HS-27A (cell line): ENCODE measurements at places on chromosomes 1 and 21.

- DNase-seq, result no peak
Observed at GRCh38 chr1:218516526-218516925, 171.4 kb downstream of the TGFB2 start.

DNA sequence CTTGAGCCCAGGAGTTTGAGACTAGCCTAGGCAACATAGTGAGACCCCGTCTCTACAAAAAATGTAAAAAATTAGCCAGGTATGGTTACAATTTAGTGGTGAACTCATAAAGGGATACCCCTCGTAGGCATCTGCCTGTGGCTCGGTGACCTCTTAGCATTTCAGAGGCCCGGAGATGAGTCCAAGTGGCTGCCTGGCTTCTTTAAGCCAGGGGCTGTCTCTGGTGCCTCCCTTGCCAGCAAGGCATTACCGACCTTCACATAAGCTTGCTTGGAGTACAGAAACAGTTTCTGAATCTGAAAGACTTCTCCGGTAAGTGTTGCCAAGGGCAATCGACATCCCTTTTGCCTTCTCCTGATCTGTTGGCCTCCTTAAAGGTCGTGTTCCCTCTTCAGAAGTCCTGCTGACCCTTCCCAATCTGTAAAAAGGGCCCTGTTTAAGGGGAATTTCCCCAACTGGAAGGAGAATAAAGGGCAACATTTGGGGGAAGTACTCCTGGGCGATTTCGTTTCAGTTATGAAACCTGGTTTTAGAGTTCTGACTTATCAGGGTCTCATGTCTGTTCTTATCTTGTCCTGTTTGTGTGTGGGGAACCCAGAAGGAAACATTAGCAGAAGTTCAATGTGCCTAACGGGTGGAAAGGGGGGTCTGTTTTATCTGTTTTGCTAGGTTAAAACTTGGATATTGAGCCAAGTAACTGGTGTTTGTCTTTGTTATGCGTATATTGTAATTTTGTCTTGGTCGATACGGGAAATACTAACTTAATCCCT, 32.9 kb downstream of the KIFAP3 start:
- DNase-seq, result no peak

DNA sequence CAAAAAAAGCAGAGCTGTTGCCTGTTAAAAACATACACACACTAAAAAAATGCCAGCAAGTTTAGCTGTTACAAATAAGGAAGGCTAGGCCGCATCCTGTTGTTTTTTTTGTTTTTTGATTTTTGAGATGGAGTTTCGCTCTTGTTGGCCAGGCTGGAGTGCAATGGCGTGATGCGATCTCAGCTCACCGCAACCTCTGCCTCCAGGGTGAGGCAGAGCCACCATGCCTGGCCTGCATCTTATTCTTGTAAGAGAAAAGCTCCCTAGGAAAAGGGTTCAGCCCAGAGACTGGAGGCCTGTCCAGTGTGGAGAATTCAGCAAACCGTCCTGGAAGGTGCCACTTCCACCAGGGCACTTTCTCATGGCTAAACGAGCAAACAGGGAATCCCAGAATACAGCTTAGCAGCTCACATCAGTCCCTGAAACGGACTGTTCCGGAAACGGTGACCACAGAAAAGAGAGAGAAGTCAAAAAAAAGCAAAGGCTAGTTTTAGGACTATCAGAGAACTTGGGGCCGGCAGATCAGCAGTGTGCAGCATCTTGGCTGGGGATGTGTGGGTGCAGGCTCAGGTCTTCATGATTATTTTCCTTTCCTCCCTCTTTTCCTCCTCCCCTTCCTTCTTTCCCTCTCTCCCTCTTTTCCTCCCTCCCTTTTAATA, 283.6 kb downstream of the AJAP1 start:
- no peak for DNase-seq

DNA sequence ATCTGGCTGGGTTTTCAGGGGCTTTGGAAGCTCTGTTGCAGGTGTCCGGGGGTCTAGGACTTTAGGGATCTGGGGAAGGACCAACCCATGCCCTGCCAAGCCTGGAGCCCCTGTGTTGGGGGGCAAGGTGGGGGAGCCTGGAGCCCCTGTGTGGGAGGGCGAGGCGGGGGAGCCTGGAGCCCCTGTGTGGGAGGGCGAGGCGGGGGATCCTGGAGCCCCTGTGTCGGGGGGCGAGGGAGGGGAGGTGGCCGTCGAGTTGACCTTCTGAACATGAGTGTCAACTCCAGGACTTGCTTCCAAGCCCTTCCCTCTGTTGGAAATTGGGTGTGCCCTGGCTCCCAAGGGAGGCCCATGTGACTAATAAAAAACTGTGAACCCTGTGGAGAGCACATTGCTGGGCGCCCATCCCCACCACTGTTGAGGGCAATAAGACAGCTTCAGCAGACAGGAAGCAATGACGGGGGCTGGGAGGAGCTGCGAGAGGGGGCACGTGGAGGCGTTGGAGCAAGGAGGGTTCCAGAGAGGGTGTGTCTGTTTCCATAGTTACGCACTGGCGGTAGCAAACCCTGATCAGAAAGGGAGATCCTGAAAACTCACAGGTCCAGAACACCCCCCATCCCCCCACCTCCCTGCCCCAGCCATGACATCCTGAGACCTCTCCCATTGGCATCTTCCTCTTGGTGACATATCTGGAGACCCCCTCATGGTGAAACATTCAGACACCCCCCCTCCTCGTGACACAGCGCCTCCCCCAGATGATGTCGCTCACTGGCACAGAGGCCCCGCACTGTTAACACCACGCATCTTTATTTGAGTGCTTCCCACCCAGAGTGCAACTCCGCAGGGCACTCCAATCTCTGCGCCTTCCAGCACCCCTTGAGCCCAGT, 8.4 kb downstream of the MYBPH start:
- DNase-seq, result no peak

GRCh38 chr1:67749844-67750690, 65.1 kb downstream of the GADD45A start:
- peak; percentile 95 for DNase-seq

- DNase-seq, result peak; percentile 73
Observed at GRCh38 chr1:8712413-8713231, 104.8 kb downstream of the RERE start.

GRCh38 chr1:15833069-15833679, 14.3 kb upstream of the SPEN start:
- DNase-seq, result no peak

- no peak for DNase-seq
Observed at GRCh38 chr1:87074001-87074795, 159.8 kb downstream of the HS2ST1 start.

- DNase-seq, result no peak
Observed at GRCh38 chr21:23718446-23719285, 1888.6 kb downstream of the MRPL39 start.

GRCh38 chr1:116508984-116509980, 61.5 kb downstream of the CD58 start:
- DNase-seq, result peak; percentile 94

GRCh38 chr1:117070124-117070523, 10.0 kb downstream of the TTF2 start:
- no peak for DNase-seq
